ENCODE measurements at places on chromosomes 1 and 21.

GRCh38 chr1:8431019-8431418 is 113.1 kb downstream of the SLC45A1 start:
- DNase-seq, result no peak

DNA sequence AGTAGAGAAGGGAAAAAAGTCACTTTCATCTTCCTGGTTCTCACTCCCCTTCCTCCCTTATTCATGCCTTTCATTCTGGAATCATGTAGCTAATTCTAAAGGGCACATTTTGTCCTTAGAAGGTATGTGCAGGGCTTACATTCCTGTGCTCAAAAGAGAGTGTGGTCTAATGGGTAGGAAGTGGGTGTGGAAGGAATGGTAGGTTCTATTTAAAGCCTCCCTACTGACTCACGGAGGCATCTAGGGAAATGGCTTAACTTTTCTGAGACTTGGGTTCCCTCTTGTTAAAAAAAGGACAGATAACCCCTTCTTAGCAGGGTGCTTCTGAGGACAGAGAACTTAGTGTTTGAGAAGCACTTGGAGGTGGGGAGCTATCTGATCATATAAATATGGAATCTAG is 249.3 kb upstream of the DUSP10 start:
- DNase-seq, result no peak

- DNase-seq, result no peak
Observed at GRCh38 chr1:173408886-173409285, 68.2 kb upstream of the PRDX6 start.

DNA sequence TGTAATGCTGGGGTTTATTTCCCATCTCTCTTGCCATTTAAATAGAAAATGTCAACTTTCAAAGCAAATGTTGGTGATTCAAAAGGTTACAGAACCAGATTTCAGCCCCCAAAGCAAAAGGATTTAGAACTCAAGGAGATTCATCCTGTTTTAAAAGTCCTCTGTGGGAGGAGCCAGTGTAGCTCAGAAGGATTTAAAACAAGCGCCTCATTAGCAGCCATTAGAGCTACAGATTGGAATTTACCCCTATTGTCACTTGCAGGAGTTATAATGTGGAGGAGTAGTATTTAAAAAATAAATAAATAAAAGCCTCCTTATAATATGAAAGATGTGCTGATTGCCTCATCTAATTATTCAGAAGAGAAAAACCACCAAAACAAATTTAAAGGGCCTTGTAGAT is 107.8 kb downstream of the LAMC2 start:
- no peak for DNase-seq

DNA sequence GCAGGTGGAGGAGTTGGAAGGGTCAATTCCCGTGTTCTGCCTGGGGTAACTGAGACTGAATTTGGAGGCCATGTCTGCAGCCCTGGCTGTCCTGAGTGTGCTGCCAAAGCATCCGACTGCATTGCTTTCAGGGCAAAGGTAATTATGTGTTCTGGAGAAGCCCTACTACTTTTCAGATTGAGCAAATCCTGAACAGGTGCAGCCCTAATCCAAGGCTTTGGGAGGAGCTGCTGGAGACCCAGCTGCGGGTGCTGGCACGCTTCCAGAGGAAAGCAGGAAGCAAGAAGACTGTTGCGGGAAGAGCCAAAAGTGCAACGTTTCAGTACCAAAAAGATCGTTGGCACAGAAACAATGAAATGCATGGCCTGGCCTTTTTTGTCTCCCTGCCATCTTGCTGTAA is 73.7 kb upstream of the NRIP1 start:
- no peak for DNase-seq

- DNase-seq, result no peak
Observed at GRCh38 chr1:29786791-29787732, 550.7 kb downstream of the PTPRU start.

DNA sequence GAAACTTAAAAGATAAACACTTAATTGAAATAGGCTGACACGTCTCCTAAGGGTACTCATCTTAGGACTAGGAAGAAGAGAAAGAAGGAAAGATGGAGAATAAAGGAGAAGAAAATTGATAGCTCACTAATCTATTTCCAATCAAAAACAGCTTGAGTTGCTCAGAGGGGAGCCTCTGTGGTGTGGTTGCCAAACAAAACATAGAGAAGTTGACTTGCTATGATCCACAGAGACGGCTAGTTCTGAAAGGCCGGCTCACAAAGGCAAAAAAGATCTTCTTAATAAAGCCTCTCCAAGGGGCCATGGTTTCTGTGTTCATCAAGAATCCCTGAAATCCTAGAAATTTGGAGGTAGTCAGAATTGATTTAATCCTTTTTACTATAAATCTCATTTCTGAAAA is 644.1 kb downstream of the LMO4 start:
- DNase-seq, result no peak

GRCh38 chr1:154556422-154556821 is 2.0 kb downstream of the UBE2Q1 start:
- no peak for DNase-seq

DNA sequence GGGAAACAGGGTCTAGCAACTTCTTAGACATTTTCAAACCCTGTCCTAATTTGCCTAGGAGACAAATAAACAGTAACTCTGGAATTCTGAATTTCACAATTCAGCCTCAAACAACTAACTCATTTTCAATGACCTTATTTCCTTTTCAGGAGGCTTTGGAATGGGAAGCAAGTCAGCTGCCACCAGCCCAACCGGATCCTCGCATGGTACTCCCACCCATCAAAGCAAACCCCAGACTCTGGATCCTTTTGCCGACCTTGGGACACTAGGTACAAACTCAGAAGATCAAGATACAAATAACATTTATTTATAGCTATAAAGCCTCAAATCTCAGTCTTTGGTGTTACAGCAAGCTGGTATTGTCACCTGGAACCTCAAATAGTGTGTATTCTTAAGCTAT is 18.9 kb upstream of the LEPR start:
- DNase-seq, result no peak
